ENCODE measurements at places on chromosomes 13 and 19.

DNA sequence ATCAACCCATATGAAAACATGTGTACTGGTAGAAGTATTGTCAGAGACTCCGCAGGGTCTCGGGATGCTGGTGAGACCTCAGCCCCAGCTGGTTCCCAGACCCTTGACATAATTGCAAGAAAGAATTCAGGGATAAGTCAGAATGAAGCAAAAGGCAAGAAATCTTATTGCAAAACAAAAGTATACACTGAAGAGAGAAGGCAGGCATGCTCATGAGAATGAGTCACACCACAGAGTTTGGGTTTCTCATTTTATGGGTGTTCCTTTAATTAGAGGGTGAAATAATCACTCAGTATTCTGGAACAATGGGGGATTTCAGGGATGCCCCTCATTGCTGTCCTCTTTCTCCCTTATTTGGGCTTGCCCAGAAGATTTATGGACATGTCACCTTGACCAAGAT lies 1423.8 kb upstream of the MIR17HG start:
- DNase-seq, result no peak

GRCh38 chr19:30694156-30694755 lies 322.1 kb downstream of the ZNF536 start:
- DNase-seq, result no peak

GRCh38 chr19:43315851-43316250 lies 37.6 kb upstream of the CD177 start:
- DNase-seq, result no peak

- DNase-seq, result no peak
These were observed 360.8 kb upstream of the KLHL1 start for GRCh38 chr13:70469077-70469476.

DNA sequence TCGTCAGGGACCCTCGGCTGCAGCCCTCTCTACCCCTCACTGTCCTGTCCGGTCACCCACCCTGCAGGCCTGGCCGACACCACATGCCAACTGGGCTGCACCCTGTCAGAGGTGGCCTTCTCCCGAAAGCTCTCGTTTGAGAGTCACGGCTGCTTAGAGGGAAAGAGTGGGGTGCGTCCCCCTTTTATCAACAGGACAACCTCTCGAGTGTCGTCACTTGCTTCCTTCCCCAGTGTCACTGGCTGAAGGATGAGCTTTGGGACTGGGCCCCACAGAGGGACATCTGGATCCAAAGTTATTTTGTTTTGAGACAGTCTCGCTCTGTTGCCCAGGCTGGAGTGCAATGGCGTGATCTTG lies 28.5 kb downstream of the MAP2K2 start:
- DNase-seq, result no peak

DNA sequence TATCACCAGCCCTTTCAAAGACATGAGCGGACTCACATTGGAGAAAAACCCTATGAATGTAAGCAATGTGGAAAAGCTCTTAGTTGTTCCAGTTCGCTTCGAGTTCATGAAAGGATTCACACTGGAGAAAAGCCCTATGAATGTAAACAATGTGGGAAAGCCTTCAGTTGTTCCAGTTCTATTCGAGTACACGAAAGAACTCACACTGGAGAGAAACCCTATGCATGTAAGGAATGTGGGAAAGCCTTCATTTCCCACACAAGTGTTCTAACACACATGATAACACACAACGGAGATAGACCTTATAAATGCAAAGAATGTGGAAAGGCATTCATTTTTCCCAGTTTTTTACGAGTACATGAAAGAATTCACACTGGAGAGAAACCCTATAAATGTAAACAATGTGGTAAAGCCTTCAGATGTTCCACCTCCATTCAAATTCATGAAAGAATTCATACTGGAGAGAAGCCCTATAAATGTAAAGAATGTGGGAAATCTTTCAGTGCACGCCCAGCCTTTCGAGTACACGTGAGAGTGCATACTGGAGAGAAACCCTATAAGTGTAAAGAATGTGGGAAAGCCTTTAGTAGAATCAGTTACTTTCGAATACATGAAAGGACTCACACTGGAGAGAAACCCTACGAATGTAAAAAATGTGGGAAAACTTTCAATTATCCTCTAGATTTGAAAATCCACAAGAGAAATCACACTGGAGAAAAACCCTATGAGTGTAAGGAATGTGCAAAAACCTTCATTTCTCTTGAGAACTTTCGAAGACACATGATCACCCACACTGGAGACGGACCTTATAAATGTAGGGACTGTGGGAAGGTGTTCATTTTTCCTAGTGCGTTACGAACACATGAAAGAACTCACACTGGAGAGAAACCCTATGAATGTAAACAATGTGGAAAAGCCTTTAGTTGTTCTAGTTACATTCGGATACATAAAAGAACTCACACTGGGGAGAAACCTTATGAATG lies 17.6 kb downstream of the ZNF791 start:
- no peak for DNase-seq

DNA sequence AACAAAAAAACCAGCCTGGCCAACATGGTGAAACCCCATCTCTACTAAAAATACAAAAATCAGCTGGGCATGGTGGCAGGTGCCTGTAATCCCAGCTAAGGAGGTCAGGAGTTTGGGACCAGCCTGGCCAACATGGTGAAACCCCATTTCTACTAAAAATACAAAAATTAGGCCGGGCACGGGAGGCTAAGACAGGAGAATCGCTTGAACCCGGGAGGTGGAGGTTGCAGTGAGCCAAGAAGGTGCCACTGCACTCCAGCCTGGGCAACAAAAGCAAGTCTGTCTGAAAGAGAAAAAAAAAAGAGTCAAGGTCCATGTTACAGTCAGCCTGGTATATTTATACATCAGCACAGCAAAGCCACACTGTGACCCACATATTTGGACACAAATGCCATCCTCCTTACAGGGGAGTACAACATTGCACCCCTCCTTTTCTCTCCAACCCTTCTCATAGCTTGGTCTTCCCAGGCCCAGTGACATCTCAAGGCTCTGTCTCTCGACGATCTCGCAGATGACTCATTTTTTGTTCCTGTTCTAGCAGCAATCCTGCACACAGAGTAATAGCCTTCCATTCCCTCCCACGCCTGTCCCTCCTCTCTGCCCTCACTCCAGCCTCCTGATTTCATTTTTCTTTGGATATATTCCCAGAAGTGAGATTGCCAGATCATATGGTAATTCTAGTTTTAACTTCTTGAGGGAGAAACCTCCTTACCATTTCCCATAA lies 21.0 kb upstream of the DPP9 start:
- no peak for DNase-seq

DNA sequence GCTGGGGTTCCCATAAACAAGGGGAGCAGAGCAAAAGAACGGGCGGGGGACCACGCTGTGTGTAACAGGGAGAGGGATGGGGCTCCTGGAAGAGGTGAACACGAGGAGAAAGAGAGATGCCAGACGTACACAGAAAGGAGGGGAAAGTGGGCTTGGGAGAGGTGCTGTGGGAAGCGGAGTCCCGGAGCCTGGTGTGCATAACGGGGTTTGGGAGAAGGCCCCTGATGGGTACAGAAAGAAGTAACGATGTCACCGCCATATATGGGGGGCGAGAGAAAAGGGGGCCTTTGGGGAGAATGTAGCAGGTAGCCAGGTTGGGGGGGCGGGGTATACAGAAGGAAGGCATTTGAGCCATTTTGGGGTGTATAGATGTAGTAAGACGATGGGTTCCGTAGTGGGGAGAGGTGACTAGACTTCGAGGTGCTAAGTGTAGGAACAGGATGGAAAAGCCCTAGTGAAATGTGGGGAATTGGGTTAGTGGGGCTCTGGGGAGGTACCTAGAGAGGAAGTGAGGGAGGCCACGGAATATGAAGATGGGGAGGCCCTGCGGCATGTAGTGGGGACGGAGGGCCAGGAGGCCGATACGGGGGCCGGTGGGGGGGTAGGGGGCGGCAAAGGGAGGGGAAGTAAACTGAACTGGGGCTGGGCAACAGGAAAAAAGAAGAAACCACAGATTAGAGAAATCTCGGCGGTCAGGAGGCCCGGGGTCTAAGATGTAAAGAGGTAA lies 787 bp downstream of the ZNF580 start:
- DNase-seq, result no peak

GRCh38 chr19:14440049-14440448 lies 6.9 kb downstream of the PKN1 start:
- peak; percentile 93 for DNase-seq

GRCh38 chr19:19399733-19400433 lies 5.6 kb upstream of the GATAD2A start:
- no peak for DNase-seq

DNA sequence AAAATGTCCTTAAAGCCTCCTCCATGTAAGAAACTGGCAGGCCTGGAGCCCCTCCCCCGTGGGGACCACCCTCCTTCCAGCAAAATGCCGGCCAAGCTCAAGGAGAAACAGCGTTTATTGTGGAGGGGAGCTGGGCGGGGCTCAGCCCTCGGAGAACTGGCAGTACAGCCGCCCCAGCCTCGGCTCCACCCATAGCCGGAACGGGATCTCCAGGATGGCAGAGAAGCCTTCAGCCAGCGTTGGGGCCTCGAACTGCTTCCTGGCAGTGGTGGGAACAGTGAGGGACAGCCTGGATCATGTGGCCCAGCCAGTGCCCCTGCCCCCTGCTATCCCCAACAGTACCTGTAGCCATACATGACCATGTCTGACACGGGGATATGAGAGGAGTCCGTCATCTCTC lies 6.3 kb downstream of the PNKP start:
- peak; percentile 74 for DNase-seq

GRCh38 chr13:72397265-72397664 lies 330.2 kb downstream of the MZT1 start:
- DNase-seq, result no peak

DNA sequence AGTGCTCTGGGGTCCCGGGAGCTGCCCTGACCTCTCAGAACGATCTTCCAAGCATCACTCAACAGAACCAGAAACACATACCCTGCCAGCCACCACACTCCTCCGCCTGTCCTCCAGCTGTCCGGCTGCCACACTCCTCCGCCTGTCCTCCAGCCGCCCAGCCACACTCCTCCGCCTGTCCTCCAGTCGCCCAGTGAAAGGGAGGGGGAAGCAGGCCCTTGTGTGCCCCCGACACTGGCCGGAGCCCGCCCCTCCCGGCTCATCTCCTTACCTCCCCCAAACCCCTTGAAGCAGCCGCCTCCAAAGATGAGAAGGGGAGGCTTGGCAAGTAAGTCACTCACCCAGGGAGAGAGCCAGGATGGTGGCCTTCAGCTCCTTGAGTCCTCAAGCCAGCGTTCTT lies 40.2 kb downstream of the STK24 start:
- no peak for DNase-seq

GRCh38 chr19:54882758-54883157 lies 8.7 kb downstream of the FCAR start:
- no peak for DNase-seq

DNA sequence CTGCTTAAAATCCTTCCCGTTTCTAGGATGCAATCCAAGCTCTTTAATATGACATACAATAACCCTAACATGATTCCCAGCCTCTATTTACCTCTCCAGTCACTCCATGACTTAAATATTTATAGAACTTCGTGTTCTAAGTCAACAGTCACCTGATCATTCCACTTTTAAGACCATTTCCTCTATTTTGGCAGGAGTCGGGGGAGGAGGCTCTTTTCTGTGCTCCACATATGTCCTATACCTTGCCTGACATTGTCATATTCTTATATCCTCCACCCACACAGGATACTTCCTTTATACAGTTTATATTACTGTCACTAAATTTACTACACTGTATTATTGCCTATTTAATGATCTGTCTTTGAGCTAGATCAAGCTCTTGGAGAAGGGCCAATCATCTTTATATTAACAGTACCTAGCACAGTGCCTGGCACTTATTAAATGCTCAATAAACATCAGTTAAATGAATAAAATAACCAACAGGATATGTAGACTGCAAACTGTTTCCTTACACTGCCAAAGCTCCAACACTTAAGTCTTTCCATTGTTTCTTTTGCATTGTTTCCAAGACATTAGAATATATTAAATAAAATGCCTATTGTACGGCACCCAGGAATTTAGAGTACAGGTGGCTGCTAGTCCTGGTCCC lies 2.7 kb downstream of the ARGLU1 start:
- DNase-seq, result no peak

- DNase-seq, result peak; percentile 8
These were observed 117.9 kb downstream of the STOML3 start for GRCh38 chr13:38872693-38873092.

DNA sequence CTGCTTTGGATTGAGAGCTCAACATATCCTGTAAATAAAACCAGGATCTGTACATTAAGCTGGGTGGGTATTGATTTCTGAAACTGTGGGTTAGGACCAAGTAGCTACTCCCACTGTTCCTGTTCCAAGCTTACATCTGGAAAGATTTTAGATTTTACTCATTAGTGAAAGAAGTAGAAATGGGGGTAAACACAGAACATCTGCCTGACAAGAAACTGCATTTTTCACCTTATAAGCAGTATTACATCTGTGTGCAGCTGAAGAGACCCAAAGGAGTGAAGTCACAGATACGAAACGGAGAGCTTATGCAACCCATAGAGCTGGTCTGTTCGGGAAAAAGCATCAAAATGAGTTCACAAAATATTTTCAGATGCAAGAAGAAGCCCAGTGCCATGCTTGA lies 235.2 kb downstream of the SLITRK5 start:
- DNase-seq, result no peak

- DNase-seq, result no peak
These were observed 1224.8 kb downstream of the SLITRK1 start for GRCh38 chr13:82657471-82657870.

DNA sequence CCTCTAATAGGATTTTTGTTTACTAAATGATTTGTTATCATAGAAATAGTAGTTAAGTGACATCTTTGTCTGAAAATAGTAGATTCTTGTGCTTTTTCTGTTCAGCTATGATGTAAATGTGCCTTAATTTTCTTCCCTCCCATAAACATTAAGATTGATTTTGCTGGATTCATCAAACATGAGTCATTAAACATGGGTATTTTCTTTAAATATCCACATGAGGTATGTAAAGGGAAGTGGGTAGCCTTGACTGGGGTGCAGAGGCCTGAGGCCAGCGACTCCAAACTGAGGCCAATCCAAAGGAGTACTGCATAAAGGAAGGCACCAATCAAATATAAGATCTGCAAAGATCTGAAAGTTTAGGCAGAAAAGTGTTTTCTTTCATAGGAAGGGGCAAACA lies 3.7 kb downstream of the ZNF136 start:
- DNase-seq, result no peak

- DNase-seq, result no peak
These were observed 23.7 kb upstream of the TNFSF14 start for GRCh38 chr19:6693681-6694080.

DNA sequence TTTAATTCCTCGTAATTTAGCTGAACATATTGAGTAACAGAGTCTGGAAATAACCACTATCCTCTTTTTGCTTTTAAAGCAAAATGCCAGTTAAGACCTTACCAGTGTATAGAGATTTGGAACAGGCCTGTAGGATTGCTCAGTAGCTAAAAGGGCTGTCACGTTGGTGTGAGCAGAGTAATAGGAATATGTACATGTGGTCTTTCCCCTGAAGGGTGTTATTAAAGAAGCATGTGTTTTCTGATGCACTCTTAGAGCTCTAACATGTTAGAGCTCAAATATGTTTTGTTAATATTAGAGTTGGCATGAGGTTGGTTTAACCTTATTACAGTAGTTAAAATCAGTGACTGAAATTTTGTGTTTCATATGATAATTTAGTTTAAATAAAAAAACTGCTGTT lies 172.9 kb downstream of the PDS5B start:
- no peak for DNase-seq
